ENCODE measurements at places on chromosomes 13 and 19. TPM values are rescaled to one million over a fixed set of nuclear protein-coding genes. Genes with fewer than 3 reads are reported as not detected.

Gene RAB4B
- 15.4 TPM for total RNA-seq

Gene CCNA1
- not detected for total RNA-seq

Gene BEST2
- not detected for total RNA-seq

Gene B3GNT3
- 0.11 TPM for total RNA-seq

Gene FOXA3
- total RNA-seq: 8.1 TPM

Gene FFAR2
- total RNA-seq: not detected

Gene CEACAM20
- total RNA-seq: not detected

Gene INSR
- 0.94 TPM for total RNA-seq

Gene GPR18
- not detected for total RNA-seq

Gene CYP4F3
- total RNA-seq: not detected

Gene ZNF878
- total RNA-seq: 1.2 TPM

Gene RXFP2
- not detected for total RNA-seq

Gene SIGLEC11
- not detected for total RNA-seq

Gene ZNF560
- total RNA-seq: not detected

Gene DCT
- 0.66 TPM for total RNA-seq

Gene APBA3
- total RNA-seq: 23.8 TPM

Gene UHRF1
- total RNA-seq: 91.4 TPM

DNA sequence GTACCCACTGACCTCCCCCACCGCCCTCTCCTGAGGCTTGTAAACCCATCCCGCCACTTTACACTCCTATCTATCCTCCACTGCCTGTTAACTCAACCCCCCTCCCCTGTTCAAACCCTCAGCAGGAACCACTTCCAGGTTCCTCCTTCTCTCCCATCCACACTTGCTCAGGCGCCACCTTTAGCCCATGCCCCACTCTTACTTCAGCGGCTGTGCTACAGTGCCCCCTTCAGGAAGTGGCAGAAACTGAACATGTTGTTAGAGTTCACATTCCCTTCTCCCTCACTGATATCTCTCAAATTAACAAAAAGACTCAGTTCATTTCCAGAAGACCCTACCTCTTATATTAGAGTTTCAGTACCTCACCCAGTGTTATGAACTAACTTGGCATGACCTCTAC lies 49.4 kb downstream of the ZNF91 start:
- no peak for DNase-seq

DNA sequence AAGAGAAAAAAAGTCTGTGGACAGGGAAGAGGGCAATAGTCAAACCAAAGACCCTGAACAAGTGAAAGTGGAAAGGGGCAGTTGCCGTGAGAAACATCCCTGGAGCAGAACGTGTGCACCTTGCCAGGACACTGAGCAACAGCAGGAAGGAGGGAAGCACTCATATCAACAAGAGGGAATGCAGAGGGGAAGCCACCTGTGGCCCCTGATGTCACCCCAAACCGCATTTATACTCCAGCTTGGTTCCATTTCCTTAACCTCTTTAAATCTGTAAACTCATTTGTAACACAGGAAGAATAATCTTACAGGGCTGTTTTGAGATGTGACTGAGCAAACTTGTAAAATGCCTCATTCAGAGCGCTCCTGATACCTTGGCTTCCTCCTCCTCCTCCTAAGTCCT lies 698.8 kb downstream of the DIAPH3 start:
- DNase-seq: no peak

DNA sequence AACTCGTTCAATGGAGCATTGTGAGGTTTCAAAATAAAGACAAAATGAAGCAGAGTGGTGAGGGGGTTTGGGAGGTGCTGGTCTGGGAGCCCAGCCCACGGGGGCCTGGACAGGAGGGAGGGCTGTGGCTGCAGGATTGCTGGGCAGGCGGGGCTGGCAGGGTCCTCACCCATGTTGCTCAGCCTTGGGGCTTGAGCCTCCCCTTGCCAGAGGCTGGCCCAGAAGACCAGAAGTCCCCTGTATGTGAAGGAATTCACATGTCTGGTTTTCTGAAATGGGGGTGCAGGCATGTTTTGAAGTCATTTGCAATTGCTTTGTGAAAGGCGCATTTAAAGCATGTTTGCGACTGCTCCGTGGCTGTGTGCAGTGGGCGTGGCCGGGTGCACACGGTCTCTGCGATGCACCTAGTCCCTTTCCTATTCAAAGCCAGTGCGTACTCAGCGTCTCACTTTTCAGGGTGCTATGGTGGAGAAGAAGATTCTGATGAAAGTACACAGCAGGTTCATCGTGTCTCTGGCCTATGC lies 2.3 kb downstream of the GRK1 start:
- no peak for DNase-seq

DNA sequence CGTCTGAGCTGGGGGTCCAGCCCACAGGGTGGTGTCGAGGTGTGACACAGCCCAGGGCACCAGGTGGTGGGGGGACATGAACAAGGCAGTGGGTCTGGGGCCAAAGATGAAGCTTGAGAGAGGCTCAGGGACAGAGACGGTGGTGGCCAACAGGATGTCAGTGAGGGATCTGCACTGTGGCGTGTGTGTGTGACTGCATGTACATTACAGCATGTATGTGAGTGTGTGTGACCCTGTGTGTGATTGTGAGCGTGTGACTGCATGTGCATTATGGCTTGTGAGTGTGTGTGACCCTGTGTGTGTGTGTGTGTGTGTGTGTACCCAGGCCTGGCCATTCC lies 1.6 kb downstream of the ADAMTS10 start:
- DNase-seq: no peak

DNA sequence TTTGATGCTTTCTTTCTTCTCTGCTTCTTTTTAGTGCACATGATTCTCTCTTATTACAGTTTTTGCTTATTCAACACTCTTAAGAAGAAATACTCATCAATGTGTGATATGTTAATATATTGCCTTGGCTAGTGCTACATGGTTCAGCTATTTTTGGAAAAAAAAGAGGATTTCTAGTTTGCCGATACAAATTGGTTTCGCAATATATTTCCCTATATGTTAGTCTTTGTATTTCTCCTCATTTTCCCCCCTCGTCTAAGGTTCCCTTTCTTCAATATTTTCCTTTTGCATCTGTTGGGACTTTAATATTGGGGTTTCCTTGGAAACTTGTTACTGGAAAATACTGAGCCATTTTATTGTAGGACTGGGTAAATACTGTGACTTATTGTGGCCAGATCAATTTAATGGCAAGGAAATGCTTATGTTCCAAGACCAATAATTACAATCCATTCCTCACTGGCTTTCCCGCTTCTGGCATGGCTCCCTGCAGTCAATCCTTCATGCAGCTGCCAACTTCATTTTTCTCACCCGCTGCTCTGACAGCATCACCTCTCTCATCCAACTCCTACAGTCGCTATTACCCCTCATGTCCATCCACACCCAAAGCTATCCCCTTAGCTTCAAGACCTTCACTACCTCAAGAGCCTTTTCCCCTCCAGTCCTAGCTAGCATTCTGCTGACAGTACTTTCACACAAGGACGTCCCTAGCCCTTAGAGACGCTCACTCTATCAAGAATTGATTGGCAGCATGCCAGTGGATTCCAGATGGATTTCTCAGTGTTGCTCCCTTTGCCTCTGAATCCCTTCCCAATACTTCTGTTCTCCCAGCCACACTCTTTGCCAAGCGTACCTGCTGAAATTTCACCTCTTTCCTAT lies 280.1 kb upstream of the TMTC4 start:
- DNase-seq: no peak

DNA sequence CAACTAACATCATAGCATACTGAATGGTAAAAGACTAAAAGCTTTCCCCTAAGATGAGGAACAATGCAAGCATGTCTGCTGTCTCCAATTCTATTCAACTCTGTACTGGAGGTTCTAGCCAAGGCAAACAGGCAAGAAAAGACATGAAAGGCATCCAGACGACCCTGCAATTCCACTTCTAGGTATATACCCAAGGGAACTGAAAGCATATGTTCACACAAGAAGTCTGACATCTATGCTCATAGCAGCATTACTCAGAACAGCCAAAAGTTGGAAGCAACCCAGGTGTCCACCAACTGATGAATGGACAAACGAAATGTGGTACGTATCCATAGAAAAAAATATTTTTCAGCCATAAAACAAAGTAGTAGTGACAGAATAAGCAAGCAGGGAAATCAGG lies 39.1 kb downstream of the PEPD start:
- DNase-seq: no peak

DNA sequence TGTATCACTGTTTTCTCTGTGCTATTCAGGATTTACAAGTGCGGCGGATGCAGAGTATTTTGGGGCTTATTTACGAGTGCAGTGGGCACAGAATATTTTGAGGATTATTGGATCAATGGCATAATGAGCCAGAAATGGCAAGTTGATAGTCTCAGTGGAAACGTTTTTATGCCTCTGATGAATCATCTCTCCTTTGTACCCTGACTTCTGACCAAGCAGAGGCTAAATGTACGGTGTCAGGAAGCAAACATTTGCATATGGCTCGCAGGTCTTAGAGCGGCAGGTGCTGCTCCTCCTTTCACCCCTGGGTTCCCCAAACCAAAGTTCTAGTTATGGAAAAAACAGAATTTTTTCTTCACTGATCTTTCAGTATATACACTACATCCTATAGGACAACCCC lies 94.5 kb downstream of the LIG4 start:
- no peak for DNase-seq

DNA sequence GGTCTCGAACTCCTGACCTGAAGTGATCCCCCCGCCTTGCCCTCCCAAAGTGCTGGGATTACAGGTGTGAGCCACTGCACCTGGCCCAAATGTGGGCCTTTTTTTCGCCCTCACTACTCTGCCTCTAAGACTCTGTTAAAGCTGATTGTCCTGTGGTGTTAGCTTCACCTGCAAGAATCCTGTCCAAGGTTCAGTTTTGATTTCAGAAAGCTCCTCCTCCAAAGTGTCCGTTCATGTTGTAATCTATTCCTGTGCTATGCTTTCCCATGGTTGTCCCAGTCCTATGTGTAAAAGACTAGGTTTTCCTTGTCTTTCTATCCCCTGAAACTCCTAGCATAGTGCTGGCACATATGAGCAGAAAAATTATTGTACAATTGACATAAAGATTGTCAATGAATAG lies 440.9 kb downstream of the KLF5 start:
- DNase-seq: no peak

- DNase-seq: no peak
Measured at GRCh38 chr19:49859682-49860335, 7.6 kb downstream of the PNKP start.

GRCh38 chr19:15631817-15632216 lies 8.9 kb upstream of the CYP4F3 start:
- DNase-seq: peak; percentile 62

DNA sequence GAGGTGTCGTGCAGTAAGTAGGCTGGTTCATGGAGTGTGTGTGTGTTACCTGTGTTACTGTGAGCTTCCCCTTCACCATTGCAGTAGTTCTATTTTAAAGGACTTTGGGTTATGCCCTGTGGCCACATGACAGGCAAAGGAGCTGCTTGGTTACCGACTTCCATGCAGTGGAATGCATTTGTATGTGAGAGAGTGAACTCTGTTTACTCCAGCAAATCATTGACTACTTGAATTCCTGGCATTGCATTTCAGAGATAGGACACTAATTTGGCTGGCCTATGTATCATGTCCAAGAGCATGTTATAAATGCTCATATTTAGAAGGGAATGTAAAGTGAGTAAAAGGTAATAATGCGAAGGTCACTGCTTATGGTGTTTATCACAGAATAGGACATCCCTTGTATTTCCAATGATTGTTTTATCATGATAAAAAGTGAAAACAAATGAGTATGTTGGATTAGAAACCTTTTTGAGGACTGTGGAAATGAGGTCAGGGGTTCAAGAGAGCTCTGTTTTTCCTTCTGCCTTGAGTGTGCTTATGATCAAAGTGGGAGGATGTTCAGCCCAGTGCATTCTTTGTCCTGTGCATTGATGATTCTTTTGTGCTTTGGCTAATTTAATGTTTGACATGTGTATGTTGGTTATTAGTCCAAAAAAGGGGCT lies 156.5 kb downstream of the LMO7 start:
- DNase-seq: no peak

- DNase-seq: no peak
Measured at GRCh38 chr13:111534751-111535522, 214.5 kb downstream of the TEX29 start.

DNA sequence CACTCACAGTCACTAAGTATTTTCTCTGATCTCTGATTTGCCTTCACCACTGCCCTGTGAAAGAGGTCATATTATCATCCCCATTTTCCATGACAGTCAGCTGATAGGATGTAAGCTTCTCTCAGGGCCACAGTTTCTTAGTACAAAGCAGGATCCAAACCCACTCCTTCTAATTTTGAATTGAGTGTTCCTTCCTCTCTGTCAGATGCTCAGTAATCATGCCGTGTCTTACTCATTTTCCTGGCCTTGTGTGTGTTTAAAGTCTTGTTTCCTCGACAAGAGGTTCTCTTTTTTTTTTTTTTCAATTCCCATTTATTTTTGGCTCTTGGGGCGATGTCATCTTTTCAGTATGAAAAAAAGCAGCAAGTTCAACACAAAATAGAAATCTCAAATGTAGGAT lies 72.3 kb downstream of the NAA16 start:
- no peak for DNase-seq

DNA sequence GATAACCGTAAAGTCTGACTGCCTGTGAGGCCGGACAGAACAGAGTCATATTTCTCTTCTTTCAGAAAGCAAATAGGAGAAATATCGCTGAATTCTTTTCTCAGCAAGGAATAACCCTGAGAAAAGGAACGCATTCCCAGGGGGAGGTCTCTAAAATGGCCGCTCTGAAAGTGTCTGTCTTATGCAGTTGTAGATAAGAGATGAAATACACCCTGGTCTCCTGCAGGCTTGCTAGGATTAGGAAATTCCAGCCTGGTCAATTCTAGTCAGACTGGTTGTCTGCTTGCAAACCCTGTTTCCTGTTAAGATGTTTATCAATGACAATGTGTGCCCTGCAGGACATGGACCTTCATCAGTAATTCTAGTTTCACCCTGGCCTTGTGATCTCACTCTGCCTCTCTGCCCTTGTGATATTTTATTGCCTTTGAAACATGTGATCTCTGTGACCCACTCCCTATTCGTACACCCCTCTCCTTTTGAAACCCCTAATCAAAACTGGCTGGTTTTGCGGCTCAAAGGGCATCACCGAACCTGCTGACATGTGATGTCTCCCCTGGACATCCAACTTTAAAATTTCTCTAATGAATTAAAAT lies 934.8 kb upstream of the SPRY2 start:
- no peak for DNase-seq

DNA sequence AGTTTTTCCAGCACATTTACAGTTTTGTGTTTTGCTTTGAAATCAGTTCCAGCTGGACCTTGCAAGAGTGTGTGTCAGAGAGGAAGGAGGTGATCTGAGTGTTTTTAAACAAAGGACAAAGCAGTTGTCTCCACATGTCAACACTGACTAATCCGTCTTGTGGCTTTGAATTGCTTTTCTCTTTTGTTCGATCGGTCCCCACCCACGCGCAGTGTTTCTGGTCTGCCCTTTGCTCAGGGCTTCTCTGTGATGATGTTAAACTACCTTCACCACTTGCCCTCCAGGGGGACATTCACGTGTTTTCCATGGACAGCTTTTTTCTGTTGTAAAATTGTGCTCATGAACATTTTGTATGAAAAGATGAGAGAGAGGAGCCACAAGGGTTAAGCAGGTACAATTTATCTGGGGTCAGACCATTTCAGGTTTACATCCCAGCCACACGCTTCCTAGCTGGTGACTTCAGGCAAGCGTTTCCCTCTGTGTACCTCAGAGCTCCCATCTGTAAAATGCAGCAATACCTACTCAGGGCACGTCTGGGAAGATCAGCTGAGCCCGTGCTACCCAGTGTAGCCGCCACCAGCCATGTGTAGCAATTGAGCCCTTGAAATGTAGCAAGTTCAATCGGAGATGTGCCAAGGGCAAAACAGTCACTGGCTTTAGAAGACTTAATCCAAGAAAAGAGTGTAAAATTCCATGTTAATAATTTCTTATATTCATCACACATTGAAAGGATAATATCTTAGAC lies 13.5 kb upstream of the PLA2G4C start:
- DNase-seq: no peak

- DNase-seq: no peak
Measured at GRCh38 chr13:91804724-91805123, 406.3 kb downstream of the GPC5 start.
